ENCODE measurements at places on chromosomes 4 and X.

GRCh38 chrX:11532291-11533078 lies 133.2 kb downstream of the ARHGAP6 start:
- no peak for DNase-seq

DNA sequence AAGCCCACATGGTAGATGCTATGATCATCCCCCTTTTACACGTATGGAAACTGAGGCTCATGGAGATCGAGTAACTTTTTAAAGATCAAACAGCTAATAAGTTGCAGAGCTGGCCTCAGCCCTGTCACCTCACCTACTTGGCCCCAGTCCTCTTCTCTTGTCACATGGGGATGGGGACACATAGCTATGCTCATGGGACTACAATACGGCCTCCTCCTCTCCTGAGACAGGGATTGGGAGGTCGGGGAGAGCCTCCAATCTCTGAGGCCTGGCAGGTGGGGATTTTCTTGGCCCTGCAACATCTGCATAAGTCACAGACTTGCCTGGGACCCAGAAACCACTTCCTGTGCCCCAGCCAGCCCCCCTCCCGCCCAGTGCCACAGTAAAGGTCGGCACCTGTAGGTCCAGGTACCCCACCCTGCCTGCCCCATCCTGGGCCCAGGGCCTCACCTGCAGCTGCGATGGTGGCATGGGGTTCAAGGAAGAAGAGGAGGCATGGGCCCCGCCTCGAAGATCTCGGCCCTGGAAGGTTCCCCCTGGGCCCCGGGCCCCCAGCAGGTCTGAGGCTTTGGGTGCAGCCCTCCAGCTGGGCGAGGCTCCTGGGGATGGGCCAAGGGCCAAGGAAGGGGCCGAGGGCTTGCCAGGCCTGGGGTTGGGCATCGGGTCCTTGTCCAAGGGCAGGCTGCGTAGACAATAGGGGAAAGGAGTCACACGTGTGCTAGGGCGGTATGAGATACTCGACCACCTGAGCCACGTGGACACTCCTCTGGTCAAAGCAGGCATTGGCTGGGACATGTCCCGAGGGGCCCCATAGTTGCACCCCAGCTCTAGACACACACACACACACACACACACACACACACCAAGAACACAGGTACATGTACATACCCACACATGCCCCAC lies 6.4 kb downstream of the FOXP3 start:
- DNase-seq, result no peak

DNA sequence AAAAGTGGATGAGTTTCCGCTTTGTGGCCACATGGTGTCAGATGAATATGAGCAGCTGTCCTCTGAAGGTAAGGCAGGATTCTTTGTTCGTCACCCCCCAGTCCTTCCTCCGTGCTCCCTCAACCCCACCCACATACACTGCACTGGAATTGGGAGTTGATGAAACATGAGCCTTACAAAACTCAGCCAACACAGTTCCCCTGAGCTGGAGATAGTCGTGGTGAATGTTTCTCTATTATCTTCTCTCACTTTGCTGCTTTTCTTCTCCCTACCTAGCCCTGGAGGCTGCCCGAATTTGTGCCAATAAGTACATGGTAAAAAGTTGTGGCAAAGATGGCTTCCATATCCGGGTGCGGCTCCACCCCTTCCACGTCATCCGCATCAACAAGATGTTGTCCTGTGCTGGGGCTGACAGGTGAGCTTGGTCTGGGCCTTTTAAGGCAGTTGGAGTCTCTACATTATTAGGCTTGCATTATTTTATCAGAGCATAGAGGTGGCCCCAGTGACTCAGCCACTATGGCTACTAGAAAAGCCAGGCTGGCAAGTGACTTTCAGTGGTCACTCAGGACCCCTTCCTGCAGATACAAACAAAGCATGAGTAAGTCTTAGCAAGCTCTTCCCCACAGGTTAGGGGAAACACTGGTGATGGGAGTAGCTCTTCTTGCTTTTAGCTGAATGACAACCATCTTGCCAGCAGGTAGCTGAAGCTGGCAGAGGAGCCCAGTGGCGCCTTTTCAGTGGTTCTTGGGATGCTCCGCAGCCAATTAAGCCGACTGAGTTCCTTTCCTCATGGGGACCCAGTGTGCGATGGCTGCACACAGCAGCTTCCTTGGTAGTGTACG lies 1.6 kb downstream of the RPL10 start:
- no peak for DNase-seq

DNA sequence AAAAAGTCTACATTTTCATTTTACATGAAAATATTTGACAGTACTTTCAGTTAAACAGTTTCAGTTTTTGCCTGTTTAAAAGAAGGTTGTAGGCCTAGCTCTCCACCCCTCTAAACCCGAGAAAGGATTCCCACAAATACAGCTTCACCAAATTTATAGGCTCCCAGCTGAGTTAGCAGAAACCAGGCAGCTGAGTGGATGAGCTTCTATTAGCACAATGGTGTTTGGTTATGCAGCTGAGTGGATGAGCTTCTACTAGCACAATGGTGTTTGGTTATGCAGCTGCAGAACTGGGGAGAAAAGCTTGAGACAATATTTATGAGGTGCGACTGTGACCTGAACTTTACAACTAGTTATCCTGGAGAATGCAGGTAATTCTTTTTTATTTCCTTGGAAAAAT lies 36.6 kb upstream of the PAQR3 start:
- DNase-seq, result no peak

- DNase-seq, result no peak
These were observed 745.3 kb downstream of the RPA4 start for GRCh38 chrX:97628807-97629596.

- DNase-seq, result no peak
These were observed 493 bp upstream of the KCNIP4 start for GRCh38 chr4:21949073-21949457.

- DNase-seq, result no peak
These were observed 1071.5 kb downstream of the PCDH7 start for GRCh38 chr4:31791666-31792065.

DNA sequence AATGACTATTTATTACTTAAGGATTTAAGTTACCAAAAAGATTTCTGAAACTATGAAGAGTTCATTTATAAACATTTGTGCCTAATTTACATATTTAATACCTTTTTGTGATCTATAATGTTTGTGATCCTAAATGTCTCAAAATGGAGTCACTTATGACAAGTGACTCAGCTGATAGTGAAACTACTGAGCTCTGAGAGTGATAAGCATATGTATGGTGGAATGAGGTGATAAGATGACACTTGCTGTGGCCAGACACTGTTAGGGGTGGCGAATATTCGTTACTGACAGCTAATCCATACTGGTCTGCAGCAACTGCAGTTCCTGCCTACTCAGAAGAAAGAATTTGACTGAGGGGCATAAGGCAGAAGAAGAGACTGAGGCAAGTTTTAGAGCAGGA lies 5.5 kb upstream of the NXF3 start:
- DNase-seq, result no peak

GRCh38 chr4:70600977-70601376 lies 8.9 kb downstream of the AMBN start:
- DNase-seq, result no peak

DNA sequence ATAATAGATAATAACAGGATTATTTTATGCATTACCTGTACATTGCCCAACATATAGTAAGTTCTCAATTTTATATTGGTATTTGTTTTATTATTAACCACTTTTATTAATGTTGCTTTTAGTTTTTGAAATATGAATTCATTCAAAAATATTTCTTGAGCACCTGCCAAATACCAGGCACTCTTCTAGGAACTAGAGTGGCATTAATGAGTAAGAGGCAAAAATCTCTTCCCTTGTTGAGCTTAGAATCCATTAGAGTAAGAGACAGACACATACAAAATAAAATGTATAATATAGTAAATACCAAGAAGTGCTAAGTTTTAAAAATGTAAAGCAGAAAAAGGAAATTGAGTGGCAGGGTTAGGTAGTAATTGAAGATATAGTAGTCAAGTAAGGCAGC lies 45.8 kb downstream of the TET2 start:
- no peak for DNase-seq

GRCh38 chr4:187615972-187616371 lies 379.6 kb upstream of the ZFP42 start:
- no peak for DNase-seq

- DNase-seq, result no peak
These were observed 2.9 kb downstream of the IDH3G start for GRCh38 chrX:153791104-153791852.

DNA sequence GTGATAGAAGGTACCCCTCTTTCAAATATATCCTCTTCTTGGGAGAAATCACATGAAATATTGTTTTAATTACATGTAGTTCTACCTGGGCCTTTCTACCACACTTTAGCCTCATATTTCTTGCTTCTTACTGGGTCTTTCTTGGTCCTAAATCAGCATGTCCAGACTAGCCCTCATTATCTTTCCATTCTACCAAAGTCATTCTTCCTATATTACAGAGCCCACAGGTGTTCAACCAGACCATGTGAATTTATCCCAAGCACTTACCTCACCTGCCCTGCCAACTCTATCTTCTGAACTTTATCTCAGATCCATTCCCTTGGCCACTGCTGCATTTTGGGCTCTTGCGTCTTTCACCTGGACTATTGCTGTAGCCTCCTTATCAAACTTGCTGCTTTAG lies 11.8 kb upstream of the SOWAHB start:
- DNase-seq, result no peak

DNA sequence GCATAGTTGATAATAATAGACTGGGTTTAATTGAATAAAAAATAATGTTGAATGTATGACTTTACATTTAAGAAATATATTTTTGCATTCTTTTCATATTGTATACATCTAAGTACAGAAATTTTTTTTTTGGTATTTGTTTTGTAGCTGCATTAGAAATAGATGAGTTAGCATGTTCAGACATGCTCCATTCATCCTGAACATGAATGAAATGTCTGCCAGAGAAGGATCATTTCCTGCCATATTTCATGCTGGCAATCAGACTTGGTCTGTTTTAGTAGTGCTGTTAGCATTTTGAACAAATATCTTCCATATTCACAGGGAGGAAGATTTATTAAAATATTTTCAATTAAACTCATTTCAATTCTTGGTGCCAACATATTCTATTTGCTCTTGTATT lies 98.9 kb downstream of the FRMPD4 start:
- no peak for DNase-seq

GRCh38 chr4:6990661-6991060 lies 52.5 kb upstream of the TADA2B start:
- no peak for DNase-seq

- DNase-seq, result no peak
These were observed 105.2 kb downstream of the GASK1B start for GRCh38 chr4:158067646-158068045.

GRCh38 chr4:137425281-137425680 lies 107.0 kb downstream of the PCDH18 start:
- DNase-seq, result no peak

- DNase-seq, result no peak
These were observed 17.4 kb upstream of the AFF1 start for GRCh38 chr4:86917212-86918039.

- DNase-seq, result no peak
These were observed 109.4 kb downstream of the DLG3 start for GRCh38 chrX:70554081-70554480.

GRCh38 chr4:68717999-68718398 lies 47.5 kb upstream of the UGT2B15 start:
- no peak for DNase-seq

DNA sequence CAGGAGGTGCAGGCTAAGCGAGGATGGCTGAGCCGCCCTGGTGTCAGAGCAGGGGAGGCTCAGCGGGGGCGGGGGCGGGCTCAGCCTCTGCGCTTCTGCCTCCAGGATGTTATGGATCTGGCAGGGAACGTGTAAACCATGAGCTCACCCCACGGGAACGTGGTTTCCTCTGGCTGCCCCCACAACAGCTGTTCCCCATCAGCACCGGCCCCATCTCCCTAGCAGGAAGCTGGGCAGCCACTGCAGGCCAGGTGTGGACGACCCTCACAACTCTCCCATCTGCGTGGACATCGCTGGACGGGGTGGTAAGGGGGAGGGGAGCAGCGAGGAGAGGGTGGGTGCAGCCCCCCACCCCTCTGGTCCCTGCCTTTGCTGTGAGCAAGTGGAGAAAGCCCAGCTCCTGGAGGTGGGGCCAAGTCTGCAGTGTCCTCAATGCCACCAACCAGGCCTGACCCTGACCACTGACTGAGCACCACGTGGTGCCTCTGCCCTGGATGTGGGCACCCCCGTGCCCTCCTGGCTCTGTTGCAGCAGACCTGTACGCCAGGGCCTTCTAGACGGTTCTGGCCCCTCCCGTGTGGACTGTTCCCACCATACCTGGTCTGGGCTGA lies 28.1 kb upstream of the SPON2 start:
- DNase-seq, result no peak

GRCh38 chr4:121913667-121914066 lies 38.2 kb downstream of the TRPC3 start:
- DNase-seq, result no peak

DNA sequence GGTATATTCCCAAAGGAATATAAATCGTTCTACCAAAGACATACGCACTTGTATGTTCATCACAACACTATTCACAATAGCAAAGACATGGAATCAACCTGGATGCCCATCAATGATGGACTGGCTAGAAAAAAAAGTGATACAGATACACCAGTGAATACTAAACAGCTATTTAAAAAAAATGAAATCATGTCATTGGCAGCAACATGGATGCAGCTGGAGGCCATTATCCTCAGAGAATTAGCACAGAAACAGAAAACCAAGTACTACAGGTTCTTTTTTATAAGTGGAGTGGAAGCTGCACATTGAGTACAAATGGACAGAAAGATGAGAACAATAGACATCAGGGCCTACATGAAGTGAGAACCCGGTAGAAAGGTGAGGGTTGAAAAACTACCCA lies 81.4 kb downstream of the ANTXR2 start:
- no peak for DNase-seq

DNA sequence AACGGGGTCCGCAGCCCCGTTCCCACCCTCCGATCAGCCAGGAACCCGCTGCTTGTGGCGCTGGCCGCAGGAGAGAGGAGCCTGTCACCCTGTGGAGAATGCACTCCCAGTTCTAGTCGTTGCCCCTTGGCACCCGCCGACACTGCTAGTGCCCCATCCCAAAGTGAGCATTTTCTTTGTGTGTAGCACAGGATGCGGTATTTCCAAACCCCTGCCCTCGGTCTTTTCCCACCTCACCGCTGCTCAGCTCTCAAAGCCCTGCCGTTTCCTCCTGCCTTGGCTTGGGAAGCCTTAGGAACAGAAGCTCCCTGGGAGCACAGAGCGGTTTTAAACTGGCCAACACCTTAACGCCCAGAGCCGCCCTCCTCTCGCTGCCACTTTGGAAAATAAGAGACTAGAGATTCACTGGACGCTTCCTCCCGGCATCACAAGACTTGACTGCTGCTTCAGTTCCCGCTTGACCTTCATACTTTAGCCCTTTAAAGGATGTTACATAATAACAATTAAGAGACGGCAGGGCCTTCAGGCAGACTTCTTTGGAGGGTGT lies 772 bp downstream of the CYP4V2 start:
- no peak for DNase-seq

- DNase-seq, result no peak
These were observed 1544.6 kb downstream of the C4orf33 start for GRCh38 chr4:130640592-130640991.

- no peak for DNase-seq
These were observed 474.0 kb upstream of the NDST3 start for GRCh38 chr4:117560329-117560728.

GRCh38 chr4:37197899-37198298 lies 46.6 kb upstream of the NWD2 start:
- DNase-seq, result no peak

Data from stimulated activated naive CD4-positive, alpha-beta T cell treated with Interleukin-2 at 50 U/mL for 16 hours (primary cell).